ENCODE measurements at places on chromosomes 7 and 10.

GRCh38 chr7:7099584-7100014 lies 82.7 kb upstream of the C1GALT1 start:
- peak; percentile 99 for DNase-seq

GRCh38 chr7:127514499-127514898 lies 70.9 kb downstream of the GCC1 start:
- peak; percentile 22 for DNase-seq

GRCh38 chr10:101121654-101122031 lies 9.5 kb upstream of the TLX1 start:
- no peak for DNase-seq

DNA sequence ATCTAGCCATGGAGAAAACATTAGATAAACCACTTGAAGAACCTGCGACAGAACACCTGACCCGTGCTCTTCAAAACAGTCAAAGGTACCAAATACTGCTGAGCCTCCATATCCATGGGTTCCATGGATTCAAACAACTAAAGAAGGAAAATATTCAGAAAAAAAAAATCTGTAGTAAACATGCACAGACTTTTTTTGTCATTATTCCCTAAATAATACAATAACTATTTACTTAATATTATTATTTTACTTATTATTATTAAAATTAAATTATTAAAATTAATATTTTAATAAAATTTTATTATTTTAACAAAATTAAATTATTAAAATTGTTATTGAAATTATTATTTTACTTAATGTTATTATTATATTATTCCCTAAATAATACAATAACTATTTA lies 101.0 kb upstream of the PDE1C start:
- no peak for DNase-seq

GRCh38 chr10:11147722-11148121 lies 130.1 kb downstream of the CELF2 start:
- no peak for DNase-seq

DNA sequence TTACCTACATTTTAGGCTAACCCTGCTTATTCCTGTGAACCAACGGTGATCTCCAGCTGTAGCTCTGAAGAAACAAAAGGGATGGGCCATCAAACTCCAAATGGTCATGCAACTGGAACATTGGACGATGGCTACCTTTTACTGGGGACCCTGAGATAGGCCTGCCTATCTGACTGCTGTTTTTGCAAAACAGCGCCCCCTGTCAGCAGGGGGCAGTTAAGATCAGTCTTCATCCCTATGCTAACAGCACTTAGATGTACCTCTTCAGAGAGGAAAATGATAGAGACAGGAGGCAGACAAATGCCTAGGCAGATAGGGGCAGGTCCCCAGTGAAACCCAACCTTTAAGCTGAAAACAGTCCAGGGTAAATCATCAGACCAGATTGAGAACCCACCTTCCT lies 1085.4 kb upstream of the SORCS1 start:
- peak; percentile 5 for DNase-seq

- DNase-seq, result no peak
These were observed 387.3 kb upstream of the NPVF start for GRCh38 chr7:25615593-25615992.

GRCh38 chr10:36469585-36469984 lies 655.8 kb upstream of the ANKRD30A start:
- DNase-seq, result no peak

GRCh38 chr7:135995748-135996147 lies 18.6 kb upstream of the MTPN start:
- no peak for DNase-seq

DNA sequence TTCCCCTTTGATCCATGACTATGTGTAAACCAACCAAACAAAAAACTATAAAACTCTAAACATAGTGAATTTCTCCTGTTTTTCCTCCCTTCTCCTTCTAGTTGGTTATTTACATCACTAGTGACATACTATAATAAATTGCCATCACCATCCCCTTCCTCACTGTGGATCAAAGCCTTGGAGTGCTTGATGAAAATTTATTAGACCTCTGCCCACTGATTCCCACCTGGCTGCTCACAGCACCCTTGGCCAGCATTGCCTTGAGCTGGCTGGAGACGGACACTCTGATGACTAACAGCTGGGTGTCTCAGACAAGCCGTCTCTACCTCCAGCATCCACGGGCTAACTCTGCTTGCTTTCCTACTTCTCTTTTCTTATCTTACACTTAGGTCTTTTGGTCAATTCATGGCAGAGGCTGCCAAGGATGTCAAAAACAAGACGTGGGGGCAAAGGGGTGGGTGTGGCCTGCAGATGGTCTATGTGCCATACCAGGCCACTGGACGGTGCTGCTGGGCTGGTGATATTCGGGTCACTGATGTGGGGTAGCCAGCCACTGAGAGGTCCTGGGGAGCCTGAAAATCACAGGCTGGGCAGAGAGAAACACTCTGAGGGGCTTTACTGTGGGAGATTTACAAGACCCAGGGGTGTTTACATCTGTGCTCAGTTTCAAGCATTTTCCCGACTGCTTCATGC lies 207.8 kb downstream of the TAX1BP1 start:
- DNase-seq, result no peak

DNA sequence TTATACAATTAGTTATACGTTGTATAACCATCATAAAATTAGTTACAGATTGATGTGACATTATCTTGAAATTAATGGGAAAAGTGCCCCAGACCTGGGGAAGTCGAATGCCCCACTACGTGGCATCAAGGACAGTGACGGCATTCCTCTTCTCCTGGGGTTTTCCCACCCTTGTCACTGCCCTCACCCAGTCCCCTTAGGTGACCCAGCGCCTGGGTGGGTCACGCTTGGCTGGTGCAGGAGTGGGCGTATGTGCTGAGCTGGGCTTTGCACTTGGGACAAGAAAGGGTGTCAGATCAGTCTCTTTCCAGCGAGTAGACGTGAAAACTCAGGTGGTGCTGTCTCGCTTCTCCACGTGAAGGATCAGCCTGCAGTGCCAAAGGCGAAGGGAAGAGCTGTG lies 7.6 kb downstream of the FOXK1 start:
- DNase-seq, result no peak

GRCh38 chr7:118777308-118777707 lies 552.8 kb downstream of the ANKRD7 start:
- no peak for DNase-seq

- DNase-seq, result no peak
These were observed 41.8 kb upstream of the SEMA3A start for GRCh38 chr7:84236398-84236797.

DNA sequence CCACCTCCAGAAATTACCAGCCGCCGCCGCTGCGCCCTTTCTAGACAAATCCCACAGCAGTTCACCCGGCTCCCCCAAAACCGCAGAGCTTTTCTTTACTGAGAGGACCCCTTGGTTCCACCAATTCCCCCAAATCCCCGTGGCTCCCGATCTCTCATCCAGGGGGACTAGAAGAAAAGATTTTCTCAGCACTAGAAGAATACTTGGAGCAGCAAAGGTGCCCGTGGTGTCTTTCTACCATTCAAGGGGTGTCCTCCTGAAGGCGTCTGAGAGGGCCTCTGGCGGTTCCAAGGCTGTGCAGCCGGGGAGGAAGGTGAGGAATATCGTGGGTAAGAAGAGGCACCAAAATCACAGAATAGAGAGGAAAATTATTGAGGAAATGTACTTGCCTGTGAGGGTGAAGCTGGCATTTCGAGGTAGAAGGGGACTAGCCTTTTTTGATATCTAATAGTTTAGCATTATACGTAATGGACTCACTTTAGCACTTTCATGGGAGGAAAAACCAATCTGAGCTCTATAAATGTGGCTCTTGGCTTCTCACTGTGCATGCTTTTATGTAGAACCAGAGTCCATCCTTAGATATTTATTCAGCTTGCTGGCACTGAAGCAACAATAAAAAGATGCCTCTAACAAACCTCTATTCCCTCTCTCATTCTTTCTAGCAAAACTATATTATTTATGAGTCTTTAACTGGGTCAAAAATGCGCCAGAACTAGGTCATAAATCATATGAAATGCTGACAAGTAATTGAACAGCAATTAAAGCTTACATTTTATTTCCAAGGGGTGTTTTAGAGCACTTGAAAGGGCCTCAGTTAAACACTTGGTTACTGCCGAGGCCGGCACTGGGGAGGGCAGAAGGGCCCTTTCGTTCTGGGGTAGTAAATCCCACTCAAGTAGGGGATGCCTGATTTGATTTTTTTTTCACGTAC lies 13.8 kb upstream of the HOXA2 start:
- no peak for DNase-seq

DNA sequence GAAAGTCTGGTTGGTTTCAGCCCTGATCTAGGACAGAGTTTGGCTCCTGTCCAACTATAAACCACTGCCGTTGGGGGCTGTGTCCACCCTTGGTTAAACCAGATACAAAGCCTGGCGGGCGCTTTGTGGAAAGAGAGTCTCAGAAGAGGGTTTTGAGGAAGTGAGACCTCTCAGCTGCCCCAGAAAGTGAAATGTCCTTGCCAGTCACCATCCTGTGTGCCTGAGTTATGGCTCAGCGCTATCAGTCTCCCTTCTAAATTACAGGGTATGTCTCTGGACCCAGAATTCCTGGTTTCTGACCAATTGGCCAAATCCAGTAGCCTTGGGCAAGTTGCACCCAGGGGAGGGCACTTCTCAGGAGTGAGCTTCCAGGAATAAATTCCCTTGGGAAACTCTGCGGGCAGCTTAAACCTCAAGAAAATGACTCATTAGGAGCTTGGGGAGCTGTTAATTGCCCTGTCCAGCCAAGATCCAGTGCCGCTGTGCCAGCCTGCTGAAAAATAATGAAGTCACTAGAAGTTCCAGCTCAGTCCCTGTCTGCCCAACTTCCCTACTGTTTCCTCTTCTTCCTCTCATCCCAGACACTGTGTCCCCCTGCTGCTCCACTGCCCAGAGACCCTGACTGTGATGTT lies 66.7 kb upstream of the PDZD8 start:
- DNase-seq, result no peak

DNA sequence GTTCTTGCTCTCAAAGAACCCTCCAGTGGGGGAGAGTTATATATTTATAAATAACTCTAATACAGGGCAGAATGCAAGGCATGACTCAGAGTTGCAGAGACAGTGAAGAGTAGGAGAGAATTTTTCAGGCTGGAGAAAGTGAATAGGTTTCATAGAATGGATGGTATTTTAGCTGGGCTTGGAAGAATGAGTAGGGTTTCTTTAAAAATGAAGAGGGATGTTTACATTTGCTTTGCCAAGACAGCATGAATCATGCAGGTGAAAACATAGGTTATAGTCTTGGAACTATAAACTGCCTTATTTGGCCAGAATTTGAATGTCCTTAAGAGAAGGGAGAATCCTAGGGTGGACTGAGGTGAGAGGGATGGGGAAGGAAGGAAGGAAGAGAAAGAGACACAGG lies 124.8 kb downstream of the CPED1 start:
- no peak for DNase-seq

GRCh38 chr7:20395511-20395910 lies 64.8 kb downstream of the ITGB8 start:
- no peak for DNase-seq

DNA sequence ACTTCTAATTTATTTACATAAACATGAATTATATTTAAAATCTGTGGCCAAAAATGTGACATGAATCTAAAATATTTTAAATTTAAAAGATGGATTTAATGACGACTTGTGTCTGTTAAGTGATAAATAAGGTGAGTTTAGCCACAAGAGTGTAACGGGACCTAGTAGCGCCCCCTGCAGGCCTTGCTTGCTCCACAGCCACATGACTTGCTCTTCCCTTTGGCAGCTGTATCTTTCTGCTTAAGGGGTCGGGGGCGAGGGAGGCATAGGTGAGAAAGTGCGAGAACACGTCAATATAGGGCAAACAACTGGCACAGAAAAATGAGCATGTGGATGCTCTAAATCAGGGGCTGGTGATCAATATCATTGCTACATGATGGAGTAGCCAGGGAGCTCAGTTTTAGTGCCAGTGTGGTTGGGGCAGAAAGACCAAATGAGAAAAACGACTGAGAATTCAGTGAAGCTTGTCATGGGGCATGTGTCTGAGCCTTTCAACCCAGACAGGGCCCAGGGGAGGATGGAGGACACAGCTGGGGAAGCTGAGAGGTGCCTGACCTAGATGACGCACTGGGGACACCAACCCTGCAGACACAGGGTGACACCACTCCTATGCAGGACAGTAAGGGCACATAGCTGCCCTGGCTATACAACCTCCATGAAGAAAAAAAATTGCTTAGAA lies 49.8 kb downstream of the PAXIP1 start:
- DNase-seq, result peak; percentile 66

- no peak for DNase-seq
These were observed 13.1 kb downstream of the LSM5 start for GRCh38 chr7:32476816-32477648.

DNA sequence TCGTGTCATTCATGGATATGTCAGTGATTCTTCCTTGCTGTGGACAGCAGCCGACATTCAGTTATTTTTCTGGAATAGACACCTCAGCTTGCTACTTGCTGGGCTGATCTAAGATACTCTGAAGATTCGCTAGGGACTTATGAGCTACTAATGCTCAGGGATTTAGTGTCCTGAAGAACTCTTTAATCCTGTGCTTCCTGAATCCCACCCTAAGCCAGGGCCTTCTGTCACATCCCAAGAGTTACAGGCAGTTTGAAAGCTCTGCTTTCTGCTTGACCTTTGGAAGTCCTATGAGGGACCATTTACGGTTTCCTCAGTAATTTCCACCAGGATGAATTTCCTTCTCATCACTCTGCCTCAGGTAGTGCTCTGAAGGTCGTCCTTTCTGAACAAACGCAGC lies at the start of gene PDE6C:
Gene PDE6C, plus strand, starts transcription at position 227 of the 400 bp plus-strand sequence. CDS start 189 bp downstream, outside the sequence.
- DNase-seq, result no peak

- DNase-seq, result no peak
These were observed 216.8 kb upstream of the CCDC6 start for GRCh38 chr10:60123172-60123571.

DNA sequence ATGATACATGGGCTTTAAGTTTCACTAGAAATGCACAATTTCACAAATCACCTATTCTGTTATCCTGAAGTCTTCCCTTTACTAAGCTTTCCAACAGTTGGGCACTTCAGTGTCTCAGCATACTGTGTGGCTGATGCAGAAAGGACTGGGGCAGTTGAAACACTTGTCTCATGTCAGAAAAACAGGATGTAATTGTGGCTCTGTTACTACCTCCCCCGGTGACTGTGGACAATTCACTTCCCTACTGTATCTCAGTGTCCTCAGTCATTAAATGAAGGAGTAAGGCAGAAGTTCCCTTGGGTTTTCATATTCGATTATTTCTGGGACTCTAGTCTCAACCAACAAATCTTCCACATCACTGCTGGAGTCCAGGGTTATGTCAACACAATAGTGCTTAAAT lies 17.9 kb downstream of the ANKRD22 start:
- DNase-seq, result no peak

- DNase-seq, result no peak
These were observed 817.6 kb downstream of the TNS3 start for GRCh38 chr7:46764100-46764936.

- no peak for DNase-seq
These were observed 42.0 kb downstream of the GALNT17 start for GRCh38 chr7:71173955-71174354.

DNA sequence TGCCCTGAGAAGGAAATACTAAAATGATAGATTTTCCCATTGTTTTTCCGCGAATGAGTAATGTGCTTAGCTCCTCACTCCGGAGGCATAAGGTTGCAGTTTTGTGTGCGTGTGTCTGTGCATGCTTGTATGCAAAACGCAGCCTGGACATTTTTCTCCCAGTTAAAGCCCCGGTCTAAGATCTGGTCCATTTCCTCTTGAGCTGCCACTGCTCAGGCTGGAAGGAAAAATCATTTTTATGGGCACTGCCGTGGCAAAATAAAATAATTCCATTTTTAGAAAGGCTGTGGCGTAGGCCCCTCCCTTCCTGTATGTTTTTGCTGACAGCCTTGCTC lies 260.6 kb downstream of the WDR37 start:
- DNase-seq, result no peak

- DNase-seq, result no peak
These were observed 96.8 kb downstream of the CYTH3 start for GRCh38 chr7:6175645-6176044.

- DNase-seq, result no peak
These were observed 29.2 kb downstream of the KCND2 start for GRCh38 chr7:120302190-120302589.
